Activated naive CD4-positive, alpha-beta T cell treated with anti-CD3 and anti-CD28 coated beads for 36 hours (primary cell): ENCODE measurements at places on chromosomes 13 and 19.

DNA sequence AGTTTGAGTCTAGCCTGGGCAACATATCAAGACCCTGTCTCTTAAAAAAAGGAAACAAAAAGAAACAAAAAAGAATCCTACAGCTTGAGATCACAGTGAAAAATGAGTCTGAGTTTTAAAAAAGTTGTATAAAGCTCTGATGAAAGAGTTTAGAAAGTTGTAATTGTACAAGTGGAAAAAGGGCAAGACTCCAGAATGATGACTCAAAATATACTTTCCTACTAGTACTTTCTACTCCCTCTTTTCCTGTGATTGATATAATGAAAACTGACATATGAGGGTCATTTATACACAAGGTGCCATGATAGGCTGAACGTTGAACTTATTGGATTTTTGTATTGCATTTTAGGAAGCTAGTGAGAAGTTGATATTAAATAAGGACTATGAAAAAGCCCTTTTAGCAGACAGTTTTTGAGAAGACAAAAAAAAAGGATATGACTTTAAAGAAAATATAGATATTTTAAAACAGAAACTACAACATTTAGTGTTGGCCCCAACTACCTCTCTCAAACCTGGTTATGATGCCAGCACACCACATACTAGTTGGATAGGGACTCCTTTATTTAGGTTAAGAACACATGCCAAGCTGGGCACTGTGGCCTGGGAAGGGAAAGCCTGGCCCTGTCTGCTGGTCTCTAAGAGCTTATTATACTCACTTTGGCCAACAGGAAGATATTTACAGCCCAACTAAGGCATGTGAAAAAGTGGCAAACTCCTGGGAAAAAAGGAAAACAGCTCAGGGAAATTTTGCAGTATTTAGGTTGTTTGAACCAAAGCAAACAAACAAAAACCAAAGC is 116.6 kb downstream of the KL start:
- DNase-seq, result no peak

DNA sequence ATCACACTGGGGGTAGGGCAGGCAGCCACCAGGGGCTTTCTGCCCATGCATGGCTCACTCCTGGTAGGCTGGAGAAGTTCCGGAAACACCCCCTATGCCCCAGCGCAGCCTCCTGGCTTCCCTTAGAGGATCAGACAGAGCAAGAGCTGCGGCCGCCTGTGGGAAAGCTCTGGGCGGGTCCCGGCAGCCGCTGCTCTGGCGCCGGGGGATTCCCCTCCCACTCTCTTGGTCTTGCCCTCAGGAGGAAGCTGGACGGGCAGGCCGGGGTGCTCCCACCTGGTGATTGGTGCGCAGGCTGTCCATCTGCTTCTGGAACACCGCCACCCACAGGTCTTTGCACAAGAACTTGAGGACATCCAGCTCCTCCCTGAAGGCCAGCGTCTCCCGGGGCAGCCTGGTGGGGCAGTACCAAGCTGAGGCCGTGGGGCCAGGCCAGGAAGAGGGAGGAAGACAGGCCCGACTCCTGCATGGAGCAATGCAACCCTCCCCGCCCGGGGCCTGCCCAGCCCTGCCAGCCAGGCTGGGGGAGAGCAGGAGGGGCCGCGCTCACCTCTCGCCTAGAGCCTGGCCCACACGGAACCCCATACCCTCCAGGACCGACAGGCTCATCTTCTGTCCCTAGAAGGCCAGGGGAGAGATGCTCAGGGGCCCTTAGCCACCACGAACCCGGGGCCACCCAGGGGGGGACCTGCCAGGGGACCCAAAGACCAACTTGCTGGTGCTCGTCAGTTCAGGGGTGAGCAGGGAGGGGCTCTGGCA is 4.0 kb upstream of the NKPD1 start:
- peak; percentile 92 for DNase-seq

- DNase-seq, result no peak
These were observed 207.6 kb upstream of the SERP2 start for GRCh38 chr13:44165889-44166496.

DNA sequence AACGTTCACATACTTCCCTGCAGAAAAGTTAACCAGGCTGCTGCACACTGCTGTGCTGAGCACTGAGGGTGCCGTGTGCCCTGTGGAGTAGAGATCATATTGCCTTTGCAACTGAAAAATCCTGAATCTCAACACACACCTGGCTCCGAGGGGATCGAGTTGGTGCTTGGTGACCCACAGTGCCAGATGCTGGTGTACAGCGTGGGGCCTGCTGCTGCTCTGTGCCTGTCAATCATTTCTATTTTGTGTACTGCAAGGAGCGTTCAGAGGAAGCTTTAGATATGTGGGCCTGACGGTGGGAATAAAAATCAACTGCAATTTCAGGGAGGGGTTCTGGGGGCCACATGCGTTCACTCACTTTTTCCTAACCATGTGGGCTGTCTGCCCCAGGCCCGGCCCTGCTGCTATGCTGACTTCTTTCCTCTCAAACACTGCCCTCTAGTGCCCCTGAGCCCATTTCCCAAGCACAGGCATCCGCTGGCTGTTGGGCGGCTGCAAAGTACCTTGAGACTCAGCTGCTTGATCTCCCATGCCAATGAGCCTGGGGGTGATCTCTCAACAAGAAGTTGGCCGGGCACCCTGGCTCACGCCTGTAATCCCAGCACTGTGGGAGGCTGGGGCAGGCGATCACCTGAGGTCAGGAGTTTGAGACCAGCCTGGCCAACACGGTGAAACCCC is 9.7 kb upstream of the LENG8 start:
- peak; percentile 53 for DNase-seq

DNA sequence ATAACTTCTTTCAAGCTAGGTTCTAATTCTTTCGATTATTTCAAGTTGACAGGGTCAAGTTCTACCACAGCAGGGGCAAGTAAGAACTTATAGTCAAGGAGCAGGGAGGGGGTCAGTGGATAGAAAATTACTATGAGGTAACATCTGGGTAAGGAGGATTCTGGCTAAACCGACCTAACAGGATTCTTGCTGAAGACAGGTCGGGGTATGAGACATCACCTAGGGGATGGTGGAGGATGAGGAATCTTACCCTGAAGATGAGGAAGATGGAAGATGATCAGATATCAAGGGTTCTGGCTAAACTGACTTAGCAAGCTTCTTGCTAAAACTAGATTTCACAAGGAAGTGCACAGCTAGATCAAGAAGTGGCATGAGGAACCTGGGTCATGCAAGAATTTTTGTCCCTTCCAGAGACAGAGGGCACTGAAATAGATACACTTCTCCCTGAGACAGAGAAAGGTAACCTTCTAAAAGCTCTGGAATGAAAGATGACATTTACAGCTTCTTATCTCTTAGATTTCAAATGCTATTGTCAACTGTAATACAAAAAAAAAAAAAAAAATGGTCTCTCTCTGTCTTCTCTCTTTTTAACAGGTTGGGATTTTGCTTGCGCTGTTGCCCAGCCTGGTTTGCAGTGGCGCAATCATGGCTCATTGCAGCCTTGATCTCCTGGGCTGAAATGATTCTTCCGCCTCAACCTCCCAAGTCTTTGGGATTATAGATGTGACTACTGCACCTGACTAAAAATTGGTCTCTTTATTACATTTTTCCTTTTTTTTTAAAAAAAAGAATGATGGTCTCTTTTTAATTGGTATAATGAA is 9.6 kb upstream of the METTL21C start:
- no peak for DNase-seq

- DNase-seq, result no peak
These were observed 91.7 kb downstream of the HSPH1 start for GRCh38 chr13:31069808-31070534.
